ENCODE measurements at places on chromosomes 3 and 15.

DNA sequence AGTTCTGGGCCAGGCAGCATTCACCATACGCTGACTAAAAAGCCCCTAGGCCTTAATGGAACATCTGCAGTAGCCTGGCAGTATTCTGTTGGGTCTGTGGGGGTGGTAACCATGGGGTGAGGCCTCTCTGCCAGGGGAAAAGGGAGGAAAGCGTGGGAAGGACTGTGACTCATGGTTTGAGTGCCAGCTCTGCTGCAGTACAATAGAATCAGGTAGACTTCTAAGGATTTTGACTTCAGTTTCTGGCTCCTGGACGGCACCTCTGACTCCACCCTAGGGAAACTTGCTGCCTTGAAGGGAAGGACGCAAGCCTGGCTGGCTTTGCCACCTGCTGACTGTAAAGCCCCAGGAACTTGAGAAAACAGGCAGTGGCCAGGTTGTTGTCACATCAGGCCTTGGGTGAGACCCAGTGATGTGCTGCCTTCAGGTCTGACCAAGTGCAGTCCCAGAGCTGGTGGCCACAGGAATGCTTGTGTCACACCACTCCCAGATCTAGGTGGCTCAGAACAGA lies 148.6 kb downstream of the SUCNR1 start:
- DNase-seq: no peak

DNA sequence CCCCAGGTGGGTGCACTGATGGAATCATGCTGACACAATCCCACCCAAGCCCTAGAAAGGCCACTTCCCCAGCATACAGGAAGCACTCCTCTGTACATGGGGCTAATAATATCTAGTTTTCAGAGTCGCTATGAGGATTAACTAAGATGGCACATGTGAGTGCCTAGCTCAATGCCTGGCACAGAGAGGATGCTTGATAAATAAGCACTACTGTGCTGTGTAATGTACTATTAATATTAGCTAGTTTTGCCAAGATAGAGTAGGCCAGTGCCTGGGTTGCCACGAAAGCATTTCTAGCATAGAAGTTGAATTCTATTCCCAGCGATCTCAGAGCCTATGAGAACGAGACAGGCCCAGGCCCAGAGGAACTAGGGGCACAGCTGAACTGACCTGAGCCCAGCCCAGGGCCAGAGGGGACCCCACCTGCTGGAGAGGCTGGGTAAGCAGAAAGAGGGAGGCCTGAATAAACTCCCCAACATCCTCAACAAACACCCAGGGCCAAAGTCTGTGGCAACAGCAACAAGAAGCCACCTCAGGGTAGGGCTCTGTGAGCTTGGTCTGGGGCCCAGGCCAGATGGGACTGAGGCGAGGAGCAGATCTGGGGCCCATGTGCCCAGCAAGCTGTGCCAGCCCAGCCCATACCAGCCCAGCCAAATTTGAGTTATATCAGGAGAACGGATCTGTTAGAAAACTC lies 7.6 kb upstream of the SEMA7A start:
- DNase-seq: no peak

- no peak for DNase-seq
These were observed 20.8 kb downstream of the GADL1 start for GRCh38 chr3:30873671-30874070.

- no peak for DNase-seq
These were observed 303.2 kb upstream of the TLE3 start for GRCh38 chr15:70400766-70401541.

DNA sequence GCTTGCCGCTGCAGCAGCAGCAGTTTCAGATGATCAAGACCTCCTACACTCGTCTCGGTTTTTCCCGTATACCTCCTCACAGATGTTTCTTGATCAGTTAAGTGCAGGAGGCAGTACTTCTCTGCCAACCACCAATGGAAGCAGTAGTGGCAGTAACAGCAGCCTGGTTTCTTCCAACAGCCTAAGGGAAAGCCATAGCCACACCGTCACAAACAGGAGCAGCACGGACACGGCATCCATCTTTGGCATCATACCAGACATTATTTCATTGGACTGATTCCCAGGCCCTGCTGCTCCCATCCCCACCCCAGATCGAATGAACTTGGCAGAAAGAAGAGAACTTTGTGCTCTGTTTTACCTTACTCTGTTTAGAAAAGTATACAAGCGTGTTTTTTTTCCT lies 17.6 kb downstream of the CALML4 start:
- DNase-seq: no peak

DNA sequence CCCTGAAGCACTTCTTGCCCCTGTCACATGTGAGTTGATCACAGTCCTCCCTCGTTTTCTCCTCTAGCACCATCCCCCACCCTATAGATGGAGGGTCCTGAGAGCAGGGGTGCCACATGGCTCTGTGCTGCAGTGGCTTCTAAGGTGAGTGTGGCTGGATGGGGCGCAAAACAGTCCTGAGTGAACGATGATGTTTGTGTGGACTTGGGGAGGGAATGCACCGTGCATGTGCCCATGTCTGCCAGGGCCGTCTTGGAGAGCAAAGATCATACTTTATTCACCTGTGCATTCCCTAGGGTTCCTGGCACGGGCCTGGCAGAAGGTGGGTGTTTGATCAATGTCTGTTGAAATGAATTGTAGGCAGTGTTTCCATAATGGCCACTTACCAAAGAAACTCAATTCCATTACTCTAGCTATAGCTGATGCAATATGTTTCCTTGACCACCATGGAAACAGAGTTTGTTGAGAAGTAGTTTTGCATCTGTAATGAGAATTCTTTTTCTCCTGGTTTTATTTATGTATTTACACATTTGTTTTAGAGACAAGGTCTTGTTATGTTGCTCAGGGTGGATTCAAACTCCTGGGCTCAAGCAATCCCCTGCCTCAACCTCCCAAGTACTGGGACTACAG lies 58.0 kb downstream of the ABTB1 start:
- no peak for DNase-seq

DNA sequence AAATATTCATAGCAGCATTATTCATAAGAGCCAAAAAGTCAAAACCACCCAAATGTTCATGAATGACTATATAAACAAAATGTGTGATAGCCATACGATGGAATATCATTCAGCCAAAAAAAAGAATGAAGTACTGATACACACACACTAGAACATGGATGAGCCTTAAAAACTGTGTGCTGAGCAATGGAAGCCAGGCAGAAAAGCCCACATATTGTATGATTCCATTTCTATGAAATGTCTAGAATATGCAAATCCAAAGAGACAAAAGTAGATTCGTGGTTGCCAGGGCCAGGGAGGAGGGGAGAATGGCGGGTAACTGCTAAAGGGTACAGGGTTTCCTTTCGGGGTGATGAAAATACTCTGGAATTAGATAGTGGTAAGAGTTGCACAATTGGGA lies 37.2 kb upstream of the LINGO1 start:
- DNase-seq: no peak

GRCh38 chr3:129829640-129830039 lies 63.9 kb downstream of the TMCC1 start:
- no peak for DNase-seq

- no peak for DNase-seq
These were observed 227.6 kb downstream of the MBNL1 start for GRCh38 chr3:152496286-152496685.

GRCh38 chr3:14148041-14148985 lies 23.5 kb downstream of the TMEM43 start:
- DNase-seq: no peak

DNA sequence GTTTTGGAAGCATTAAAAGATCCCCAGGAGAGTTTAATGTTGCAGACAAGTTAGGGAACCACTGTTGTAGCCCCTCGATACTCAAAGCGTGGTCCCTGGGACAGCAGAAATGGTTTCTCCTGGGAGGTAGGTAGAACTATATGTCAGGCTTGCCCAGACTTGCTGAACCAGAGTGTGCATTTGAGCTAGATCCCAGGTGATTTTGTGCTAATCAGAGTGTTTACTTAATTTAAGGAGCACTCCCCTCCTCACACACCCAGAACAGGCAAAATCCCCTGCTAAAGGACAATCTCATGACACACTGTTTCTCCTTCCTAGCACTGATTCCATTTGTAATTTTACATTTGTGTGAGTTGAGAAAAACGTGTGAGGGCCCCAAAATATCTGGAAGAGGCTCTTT lies 24.3 kb downstream of the LMCD1 start:
- no peak for DNase-seq

- no peak for DNase-seq
These were observed 477.1 kb upstream of the KCNMB2 start for GRCh38 chr3:178059119-178059518.

GRCh38 chr15:79872358-79873017 lies 24.3 kb downstream of the MTHFS start:
- no peak for DNase-seq

GRCh38 chr15:92682741-92683510 lies 27.4 kb upstream of the FAM174B start:
- no peak for DNase-seq

- DNase-seq: peak; percentile 29
These were observed at the start of gene TYRO3 for GRCh38 chr15:41558400-41559238. Gene TYRO3, plus strand, starts transcription at chr15:41559212. Its CDS starts 46 bp downstream, at chr15:41559258.

DNA sequence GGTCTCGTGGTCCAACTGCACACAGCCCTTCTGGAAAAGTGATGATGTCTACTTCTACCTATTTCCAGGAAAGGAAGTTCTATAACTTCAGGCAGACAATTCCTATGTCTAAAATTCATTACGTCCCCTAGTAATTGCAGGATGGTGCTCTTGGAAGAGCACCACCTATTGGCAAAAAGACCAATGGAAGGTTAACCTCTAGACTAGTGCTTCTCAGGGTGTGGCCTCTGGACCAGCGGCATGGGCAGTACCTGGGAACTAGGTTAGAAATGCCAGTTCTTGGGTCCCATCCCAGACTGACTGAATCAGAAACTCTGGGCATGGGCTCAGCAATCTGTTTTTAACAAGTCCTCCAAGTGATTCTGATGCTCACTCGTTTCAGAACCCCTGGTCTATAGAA lies 258.3 kb upstream of the ICE2 start:
- DNase-seq: no peak

GRCh38 chr15:80892414-80892813 lies 97.2 kb downstream of the MESD start:
- no peak for DNase-seq

GRCh38 chr3:57973715-57974477 lies 34.3 kb upstream of the FLNB start:
- DNase-seq: no peak

- no peak for DNase-seq
These were observed 339.4 kb upstream of the SLCO3A1 start for GRCh38 chr15:91514147-91514546.

- no peak for DNase-seq
These were observed 9.5 kb upstream of the CCDC80 start for GRCh38 chr3:112650482-112650881.

- no peak for DNase-seq
These were observed 158.1 kb downstream of the APBA2 start for GRCh38 chr15:29043736-29044502.

- DNase-seq: no peak
These were observed 191.9 kb upstream of the LINGO1 start for GRCh38 chr15:77824361-77825251.

GRCh38 chr3:4505688-4506558 lies 12.8 kb downstream of the ITPR1 start:
- DNase-seq: no peak

DNA sequence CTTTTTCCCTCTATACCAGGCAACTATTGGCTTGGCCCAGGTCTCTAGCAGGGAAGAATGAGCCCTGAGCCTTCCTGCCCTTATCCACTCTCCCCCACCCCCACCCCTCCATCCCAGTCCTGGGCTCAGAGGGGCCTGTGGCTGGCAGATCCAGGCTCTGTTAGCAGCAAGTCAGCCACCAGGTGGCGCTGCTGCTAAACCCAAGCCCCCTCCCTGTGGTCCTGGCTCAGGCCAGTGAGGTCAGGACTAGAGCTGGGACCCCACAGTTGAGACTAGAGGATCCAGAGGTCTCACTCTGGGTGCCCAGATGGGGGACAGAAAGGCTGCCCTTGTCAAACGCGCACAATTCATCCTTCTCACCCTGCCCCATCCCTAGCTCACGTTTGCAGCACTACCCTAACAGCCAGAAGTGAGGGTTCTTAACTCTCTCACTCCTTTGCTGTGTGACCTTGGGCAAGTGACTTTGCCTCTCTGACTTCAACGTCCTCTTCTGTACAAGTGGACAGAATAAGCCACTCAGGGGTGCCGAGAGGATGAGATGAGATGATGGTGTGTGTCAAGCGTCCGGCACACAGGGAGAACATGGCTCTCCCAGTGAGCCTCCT lies 46.8 kb upstream of the SLC6A1 start:
- DNase-seq: no peak

Data from stimulated activated CD8-positive, alpha-beta memory T cell treated with anti-CD3 and anti-CD28 coated beads, Interleukin-4, amount 100 ng/mL, for 1 hour (primary cell).